Esophagus squamous epithelium (tissue), 5 donors: ENCODE measurements at places on chromosomes 5 and 9.

DNA sequence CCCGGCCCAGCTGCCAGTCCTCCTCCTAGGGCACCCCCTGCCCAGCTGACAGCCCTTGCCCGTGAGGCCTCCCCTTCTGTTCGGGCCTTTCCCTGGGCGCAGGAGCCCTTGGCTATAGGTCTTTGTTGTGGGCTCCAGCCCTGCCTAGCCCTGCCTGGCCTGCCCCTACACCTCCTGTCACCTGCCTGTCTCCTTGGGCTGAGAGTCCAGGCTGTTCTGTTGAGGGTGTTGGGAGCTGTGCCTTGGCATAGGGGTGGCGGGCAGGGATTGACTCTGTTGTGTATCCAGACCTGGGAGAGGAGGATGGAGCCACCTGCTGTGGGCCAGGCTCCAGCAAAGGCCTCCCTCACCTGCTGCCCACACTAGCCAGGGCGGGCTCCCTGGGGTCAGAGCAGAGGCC is 11.6 kb downstream of the FCN2 start:
- H3K27me3 ChIP-seq = no peaks in the 10 kb centered on the region
- peaks cover 19% of the 10 kb centered on the region for H3K4me1 ChIP-seq
- H3K27ac ChIP-seq = no peak overlapping the region
- no peak for DNase-seq
- no peaks in the 10 kb centered on the region for H3K36me3 ChIP-seq

GRCh38 chr9:93038918-93039317 is 19.6 kb upstream of the SUSD3 start:
- no peaks in the 10 kb centered on the region for H3K27me3 ChIP-seq
- no peaks in the 10 kb centered on the region for H3K4me1 ChIP-seq
- no peak for DNase-seq
- no peaks in the 10 kb centered on the region for H3K36me3 ChIP-seq

DNA sequence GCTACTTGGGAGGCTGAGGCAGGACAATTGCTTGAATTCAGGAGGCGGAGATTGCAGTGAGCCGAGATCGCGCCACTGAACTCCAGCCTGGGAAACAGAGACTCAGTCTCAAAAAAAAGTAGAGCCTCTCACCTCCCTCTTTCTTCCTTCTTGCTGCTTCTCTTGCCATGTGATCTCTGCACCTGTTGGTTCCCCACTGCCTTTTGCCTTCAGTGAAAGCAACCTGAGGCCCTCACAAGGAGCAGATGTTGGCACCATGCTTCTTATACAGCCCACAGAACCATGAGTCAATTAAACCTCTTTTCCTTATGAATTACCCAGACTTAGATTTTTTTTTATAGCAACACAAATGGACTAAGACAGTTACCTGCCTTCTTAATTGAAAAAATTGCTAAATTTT is 45.6 kb upstream of the GLRX start:
- DNase-seq = no peak
- H3K4me3 ChIP-seq = no peak overlapping the region
- no peaks in the 10 kb centered on the region for H3K27me3 ChIP-seq
- H3K4me1 ChIP-seq = peaks cover 20% of the 10 kb centered on the region

DNA sequence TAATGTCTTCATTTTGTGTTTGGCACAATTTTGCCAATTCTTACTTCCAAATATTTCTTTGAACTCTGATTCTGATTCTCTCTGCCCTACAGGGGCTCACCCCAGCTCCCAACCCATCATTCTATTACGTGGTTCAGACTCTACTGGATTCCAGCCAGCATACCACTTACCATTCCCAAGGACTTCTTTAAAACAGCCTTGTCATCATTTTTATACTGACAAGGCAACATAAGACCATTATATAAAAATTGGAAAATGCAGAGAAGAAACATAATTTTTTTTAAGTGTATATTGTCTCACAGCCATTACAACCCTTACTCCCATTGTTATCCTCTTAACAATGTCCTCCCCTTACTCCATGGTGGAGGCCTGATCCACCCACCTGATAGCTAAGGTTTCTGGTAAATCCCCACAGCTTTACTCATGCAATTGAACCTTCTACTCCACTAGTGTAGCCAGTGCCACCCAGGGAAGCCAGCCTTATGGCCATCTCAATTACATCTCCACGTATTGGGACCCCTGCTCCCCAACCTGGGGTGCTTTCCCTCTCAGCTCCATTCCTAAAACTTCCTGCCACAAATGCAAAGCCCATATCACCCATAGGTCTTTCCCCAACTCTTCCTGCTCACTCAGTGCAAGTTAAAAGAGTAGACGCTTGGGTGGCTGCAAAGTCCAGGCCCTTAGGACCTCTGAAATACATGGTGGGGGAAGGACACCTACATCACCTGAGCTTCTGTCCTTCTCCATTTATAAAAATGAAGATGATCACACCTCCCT is 19.1 kb downstream of the UGT3A2 start:
- no peak overlapping the region for H3K27ac ChIP-seq
- no peaks in the 10 kb centered on the region for H3K4me1 ChIP-seq
- H3K36me3 ChIP-seq = no peaks in the 10 kb centered on the region
- H3K4me3 ChIP-seq = no peak overlapping the region
- no peaks in the 10 kb centered on the region for H3K27me3 ChIP-seq
- DNase-seq = no peak

DNA sequence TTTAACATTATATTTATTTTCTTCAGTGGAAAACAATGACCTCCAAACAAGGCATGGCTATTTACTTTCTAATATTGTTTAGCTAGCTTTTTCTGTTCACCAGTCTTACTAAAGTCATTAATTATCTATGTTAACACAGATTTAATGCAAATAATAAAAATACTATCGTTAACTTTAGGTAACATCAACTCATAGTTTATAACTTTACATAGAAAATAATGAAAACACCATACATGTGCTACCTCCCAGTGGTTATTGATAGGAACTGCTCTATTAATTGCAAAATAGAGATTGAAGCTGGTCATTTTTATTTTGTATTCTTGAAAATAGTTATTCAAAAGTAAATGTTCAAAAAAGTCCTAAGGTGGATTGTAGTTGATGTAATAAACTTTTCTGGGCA is 78.3 kb upstream of the HCN1 start:
- H3K36me3 ChIP-seq = no peaks in the 10 kb centered on the region
- H3K4me1 ChIP-seq = no peaks in the 10 kb centered on the region
- H3K27ac ChIP-seq = no peak overlapping the region
- H3K4me3 ChIP-seq = no peak overlapping the region
- H3K27me3 ChIP-seq = no peaks in the 10 kb centered on the region

GRCh38 chr5:41445937-41446563 is 64.4 kb downstream of the PLCXD3 start:
- H3K36me3 ChIP-seq = no peaks in the 10 kb centered on the region
- H3K27ac ChIP-seq = no peak overlapping the region
- H3K27me3 ChIP-seq = no peaks in the 10 kb centered on the region
- no peaks in the 10 kb centered on the region for H3K4me1 ChIP-seq
- DNase-seq = no peak

DNA sequence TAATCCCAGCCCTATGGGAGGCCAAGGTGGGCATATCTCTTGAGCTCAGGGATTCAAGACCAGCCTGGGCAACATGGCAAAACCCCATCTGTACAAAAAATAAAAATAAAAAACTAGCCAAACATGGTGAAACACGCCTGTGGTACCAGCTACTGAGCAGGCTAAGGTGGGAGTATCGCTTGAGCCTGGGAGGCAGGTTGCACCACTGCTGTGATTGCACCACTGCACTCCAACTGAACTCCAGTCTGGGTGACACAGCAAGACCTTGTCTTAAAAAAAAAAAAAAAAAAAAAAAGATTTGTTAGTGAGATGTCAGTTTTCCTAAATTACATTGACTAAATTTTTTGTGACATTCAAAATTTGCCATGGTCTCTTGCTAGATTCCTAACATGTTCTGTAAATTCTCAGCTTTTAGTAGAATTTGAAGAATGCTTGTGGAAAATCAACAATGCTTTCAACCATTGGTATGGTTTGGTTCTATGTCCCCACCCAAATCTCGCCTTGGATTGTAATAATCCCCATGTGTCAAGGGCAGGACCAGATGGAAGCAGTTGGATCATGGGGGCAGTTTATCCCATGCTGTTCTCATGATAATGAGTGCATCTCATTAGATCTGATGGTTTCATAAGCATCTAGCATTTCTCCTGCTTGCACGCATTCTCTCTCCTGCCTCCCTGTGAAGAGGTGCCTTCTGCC is 236.1 kb downstream of the ARRDC3 start:
- H3K27ac ChIP-seq = no peak overlapping the region
- no peaks in the 10 kb centered on the region for H3K36me3 ChIP-seq
- no peak overlapping the region for H3K4me3 ChIP-seq
- DNase-seq = no peak

DNA sequence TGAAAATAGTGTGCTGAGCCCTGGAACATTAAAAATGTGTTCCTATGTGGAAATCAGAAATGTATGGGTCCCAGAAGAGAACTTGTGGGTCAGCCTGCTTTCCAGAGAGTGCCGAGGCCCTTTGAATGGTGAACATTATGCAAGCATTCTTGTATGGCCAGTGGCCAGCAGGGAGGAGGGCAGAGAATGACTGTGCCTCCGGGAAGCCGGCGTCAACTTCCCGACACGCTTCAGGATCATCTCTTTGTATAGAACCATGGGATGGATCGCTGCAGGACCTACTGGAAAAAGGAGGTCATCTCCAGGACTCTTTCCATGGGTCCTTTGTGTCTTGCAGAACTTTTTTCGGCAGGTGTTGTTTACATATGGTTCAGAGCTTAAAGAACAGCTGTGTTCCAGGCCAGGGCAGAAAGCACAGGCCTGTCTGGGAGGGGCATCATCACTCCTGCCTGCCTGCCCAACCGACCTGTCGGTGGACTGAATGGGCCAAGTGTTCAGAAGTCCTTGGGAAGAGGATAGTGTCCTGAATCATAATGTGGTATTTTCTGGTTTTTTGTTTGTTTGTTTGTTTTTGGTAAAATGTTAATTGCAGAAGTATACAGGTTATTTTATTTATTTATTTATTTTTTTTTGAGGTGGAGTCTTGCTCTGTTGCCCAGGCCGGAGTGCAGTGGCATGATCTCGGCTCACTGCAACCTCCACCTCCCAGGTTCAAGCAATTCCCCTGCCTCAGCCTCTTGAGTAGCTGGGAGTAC is 9.0 kb downstream of the PRRC2B start:
- no peaks in the 10 kb centered on the region for H3K36me3 ChIP-seq
- DNase-seq = no peak
- H3K27me3 ChIP-seq = no peaks in the 10 kb centered on the region
- peaks cover 93% of the 10 kb centered on the region for H3K4me1 ChIP-seq

- H3K36me3 ChIP-seq = no peaks in the 10 kb centered on the region
- H3K27ac ChIP-seq = no peak overlapping the region
- no peak overlapping the region for H3K4me3 ChIP-seq
- DNase-seq = no peak
- H3K4me1 ChIP-seq = peaks cover 6% of the 10 kb centered on the region
Observed at GRCh38 chr9:96192710-96193109, 109.3 kb downstream of the HSD17B3 start.

GRCh38 chr5:72518001-72518683 is 10.9 kb upstream of the ZNF366 start:
- peaks cover 15% of the 10 kb centered on the region for H3K4me1 ChIP-seq
- H3K4me3 ChIP-seq = no peak overlapping the region
- peak overlapping the region; percentile 60 for H3K27ac ChIP-seq
- DNase-seq = no peak
- H3K27me3 ChIP-seq = no peaks in the 10 kb centered on the region

GRCh38 chr9:122213589-122214413 is 15.0 kb downstream of the LHX6 start:
- peak overlapping the region; percentile 44 for H3K4me3 ChIP-seq
- no peaks in the 10 kb centered on the region for H3K36me3 ChIP-seq
- no peak overlapping the region for H3K27ac ChIP-seq
- no peak for DNase-seq

- DNase-seq = no peak
- H3K27me3 ChIP-seq = no peaks in the 10 kb centered on the region
- no peak overlapping the region for H3K4me3 ChIP-seq
- H3K27ac ChIP-seq = peak overlapping the region; percentile 47
Observed at GRCh38 chr5:109454731-109455505, 45.1 kb upstream of the PJA2 start.

DNA sequence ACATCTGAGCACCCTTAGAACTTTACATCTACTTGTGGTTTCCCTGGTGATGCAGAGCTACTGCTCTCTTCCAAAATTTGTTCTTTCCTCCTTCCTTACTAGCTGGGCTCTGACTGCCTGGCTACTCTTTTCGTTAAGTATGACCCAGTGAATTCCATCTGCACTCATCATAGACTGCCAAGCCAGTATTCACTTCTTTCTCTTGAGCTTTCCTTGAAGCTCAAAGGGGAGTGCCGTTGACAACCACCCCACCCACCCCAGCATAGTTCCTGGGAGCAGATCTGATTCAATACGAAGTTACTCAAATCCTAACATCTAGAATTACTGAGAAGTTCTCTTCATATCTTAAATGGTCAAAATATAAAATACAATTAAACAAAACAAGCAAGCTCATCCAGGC is 190.5 kb downstream of the ADAMTS12 start:
- H3K27ac ChIP-seq = no peak overlapping the region
- H3K36me3 ChIP-seq = no peaks in the 10 kb centered on the region
- H3K4me1 ChIP-seq = no peaks in the 10 kb centered on the region
- H3K4me3 ChIP-seq = no peak overlapping the region
- H3K27me3 ChIP-seq = no peaks in the 10 kb centered on the region

GRCh38 chr9:7783635-7784063 is 15.9 kb downstream of the DMAC1 start:
- H3K36me3 ChIP-seq = no peaks in the 10 kb centered on the region
- no peak overlapping the region for H3K27ac ChIP-seq
- no peaks in the 10 kb centered on the region for H3K27me3 ChIP-seq
- no peak overlapping the region for H3K4me3 ChIP-seq
- H3K4me1 ChIP-seq = no peaks in the 10 kb centered on the region

GRCh38 chr5:90093751-90094485 is 315.6 kb downstream of the CETN3 start:
- H3K4me3 ChIP-seq = no peak overlapping the region
- H3K27ac ChIP-seq = peak overlapping the region; percentile 61
- no peak for DNase-seq
- H3K36me3 ChIP-seq = no peaks in the 10 kb centered on the region
- peaks cover 8% of the 10 kb centered on the region for H3K4me1 ChIP-seq

DNA sequence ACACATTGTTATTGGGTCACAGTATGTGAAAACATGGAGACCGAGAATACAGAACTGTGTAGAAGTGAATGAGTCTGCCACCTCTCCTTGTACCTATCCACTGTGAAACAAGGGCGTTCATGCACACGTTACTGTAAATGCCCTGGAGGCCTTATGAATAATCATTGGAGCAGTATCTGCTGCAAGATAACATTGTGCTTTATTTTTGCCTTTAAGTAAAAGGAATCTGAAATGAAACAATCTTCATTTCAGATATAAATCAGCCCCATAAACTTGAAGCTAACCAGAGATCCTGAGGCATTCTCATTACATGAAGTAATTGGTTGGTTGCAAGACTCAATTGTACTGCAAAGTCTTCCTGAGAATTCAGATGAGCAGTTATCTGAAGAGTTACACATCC is 419.6 kb downstream of the KDM4C start:
- no peaks in the 10 kb centered on the region for H3K27me3 ChIP-seq
- H3K36me3 ChIP-seq = no peaks in the 10 kb centered on the region
- DNase-seq = no peak
- peaks cover 16% of the 10 kb centered on the region for H3K4me1 ChIP-seq
- H3K4me3 ChIP-seq = no peak overlapping the region
